ENCODE measurements at places on chromosomes 3 and 15.

- DNase-seq = peak; percentile 65
Observed at GRCh38 chr3:195911946-195912270, 3.6 kb upstream of the TNK2 start.

DNA sequence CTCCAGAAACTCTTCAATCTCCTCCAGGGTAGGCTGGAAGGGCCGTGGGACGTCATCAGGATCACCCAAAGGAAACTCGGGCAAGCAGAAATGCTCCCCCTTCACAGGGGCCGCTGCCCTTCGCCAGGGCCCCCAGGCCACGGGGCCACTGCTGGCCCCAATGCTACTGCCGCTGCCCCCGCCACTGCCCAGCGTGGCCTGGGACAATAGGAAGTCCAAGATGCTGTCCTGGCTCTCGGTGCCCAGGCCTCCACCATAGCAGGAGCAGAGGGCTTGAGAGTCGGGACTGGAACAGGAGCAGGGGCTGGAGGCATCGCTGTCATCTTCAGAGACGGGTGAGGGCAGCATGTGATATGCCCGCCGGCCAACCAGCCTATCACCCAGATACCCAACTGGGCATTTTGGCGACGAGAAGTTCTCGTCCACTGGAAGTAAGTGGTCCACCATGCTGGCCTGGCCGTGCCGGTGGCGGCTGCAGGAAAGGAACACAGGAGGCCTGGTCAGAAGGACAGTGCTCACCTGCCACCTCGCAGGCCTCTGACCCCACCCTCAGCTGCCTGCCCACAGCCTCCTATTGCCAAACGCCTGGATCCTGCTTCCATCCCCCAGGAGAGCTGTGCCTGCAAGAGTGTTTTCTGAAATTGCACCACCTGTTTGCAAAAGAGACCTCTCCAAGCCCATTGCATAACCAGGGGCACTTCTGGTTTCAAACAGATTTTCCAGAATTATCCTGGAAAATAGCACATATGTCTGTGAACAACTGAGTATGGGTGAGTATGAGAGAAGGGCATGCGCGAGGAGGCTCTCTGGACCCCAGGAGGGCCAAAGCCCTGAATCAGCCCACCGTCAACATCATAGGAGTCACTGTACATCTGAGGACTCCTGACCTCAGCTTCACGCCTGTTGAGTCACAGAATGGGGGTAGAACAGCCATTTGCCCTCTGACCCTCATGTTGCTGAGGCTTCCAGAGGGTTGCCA, 4.4 kb downstream of the KLF15 start:
- DNase-seq = no peak

DNA sequence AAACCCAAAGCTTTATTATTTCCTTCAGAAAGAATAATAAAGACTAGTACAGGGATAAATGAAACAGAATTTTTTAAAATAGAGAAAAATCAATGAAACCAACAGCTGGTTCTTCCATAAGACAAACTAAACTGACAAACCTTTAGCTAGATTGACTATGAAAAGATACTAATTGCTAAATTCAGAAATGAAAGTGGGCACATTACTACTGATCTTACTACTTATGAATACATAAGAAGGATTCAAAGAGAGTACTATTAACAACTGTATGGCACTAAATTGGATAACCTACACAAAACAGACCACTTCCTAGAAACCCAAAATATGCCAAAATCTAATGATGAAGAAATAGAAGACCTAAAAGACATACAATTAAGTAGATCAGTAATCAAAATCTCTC, 278.2 kb downstream of the ISL2 start:
- DNase-seq = no peak

DNA sequence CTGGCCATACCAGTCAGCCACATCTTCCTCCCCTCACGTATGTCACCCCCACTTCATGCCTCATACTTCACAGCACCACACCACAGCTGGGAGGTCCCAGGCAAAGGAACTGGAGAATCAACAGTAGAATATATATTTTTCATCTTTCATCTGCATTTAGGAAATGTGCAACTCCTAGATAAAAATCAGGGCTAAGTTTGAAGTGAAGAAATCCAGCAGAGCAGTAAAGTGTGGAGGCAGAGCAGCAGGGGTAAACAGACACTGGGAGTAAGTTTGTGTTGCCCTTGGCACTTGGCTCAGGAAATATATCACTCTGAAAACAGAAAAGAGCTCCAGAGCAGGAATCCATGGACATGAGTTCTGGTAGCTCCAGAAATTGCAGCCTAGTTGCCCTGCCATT, 2.8 kb upstream of the HERC1 start:
- peak; percentile 78 for DNase-seq

- no peak for DNase-seq
Observed at GRCh38 chr3:134656211-134656800, 5.5 kb upstream of the KY start.

GRCh38 chr3:72368331-72368975, 479.8 kb downstream of the SHQ1 start:
- DNase-seq = no peak

DNA sequence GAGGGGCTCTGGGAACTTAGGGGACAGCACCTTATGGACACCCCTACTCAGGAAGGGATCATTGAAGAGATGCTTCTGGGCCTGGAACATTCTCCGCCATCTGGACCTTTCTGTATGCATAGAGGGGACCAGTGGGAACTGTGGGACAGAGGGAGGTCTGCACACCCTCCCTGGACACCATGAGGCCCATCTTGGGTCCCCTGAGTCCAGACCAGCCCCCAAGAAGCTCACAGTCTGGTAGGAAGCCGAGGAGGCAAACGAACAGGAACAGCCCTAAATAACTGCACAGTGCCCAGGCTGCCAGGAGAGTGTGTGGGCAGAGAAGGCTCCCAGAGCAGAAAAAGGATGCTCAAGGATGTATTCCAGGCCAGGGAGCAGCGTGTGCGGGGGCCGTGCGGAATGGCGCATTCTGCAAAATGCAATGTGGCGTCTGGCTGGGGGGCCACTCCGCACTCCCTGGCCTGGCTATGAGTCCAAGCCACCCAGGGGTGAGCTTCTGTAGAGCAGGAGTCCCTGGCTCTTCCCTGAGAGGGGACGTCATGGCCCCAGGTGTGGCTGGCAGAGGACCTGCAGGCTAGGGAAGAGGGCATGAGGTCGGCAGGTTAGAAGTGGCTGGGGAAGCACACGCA, 24.5 kb upstream of the KLF13 start:
- no peak for DNase-seq

GRCh38 chr3:33663042-33663441, 55.0 kb downstream of the CLASP2 start:
- no peak for DNase-seq

- DNase-seq = peak; percentile 63
Observed at GRCh38 chr3:191329654-191330529, at the start of gene UTS2B. TSS of gene UTS2B (minus strand) at chr3:191330526. CDS start at chr3:191282189, 48,337 bp downstream.

DNA sequence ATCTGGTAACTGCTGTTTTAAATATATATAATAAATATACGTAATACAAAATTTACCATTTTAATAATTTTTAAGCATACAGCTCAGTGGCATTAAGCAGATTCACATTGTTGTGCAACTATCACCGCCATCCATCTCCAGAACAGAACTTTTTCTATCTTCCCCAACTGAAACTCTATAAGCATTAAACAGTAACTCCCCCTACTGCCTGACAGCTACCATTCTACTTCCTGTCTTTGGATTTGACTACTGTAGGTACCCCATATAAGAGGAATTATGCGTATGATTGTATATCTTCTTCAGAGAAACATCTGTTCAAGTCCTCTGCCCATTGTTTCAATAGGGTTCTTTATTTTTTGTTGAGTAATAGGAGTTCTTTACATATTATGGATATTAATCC, 36.8 kb downstream of the EID1 start:
- DNase-seq = peak; percentile 23

- peak; percentile 72 for DNase-seq
Observed at GRCh38 chr3:15271785-15272381, 60.5 kb downstream of the SH3BP5 start.

GRCh38 chr15:35437157-35437556, 108.8 kb downstream of the DPH6 start:
- DNase-seq = no peak

GRCh38 chr15:96693990-96694517, 363.6 kb downstream of the NR2F2 start:
- no peak for DNase-seq

DNA sequence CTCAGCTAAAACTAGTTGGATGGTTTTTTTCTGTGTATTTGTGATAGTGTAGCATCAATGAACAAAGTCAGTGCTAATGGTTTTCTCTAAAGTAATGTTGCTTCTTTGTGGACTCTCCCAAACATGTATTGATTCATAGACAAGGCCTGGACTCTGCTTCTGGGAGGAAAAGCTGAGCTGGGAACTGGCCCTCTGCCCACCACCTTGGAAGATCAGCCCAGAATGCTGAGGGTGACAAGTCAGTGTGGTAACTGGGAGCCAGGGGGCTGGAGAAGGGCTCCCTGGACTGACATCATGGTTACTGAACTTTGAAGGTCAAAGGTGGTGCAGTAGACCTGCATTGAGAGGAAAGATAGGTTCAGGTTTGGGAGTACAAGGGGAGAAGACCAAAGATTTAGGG, 3.0 kb downstream of the ARHGAP31 start:
- DNase-seq = no peak

All from hematopoietic multipotent progenitor cell treated with erythropoietin and hydrocortisone succinate and interleukin-3 and kit ligand, for 6 days (in vitro differentiated cells).